Calu3 (cell line): ENCODE measurements at places on chromosomes 12 and 14.
A peak's percentile ranks its signal among the peaks of the same experiment; 100 is the strongest.

DNA sequence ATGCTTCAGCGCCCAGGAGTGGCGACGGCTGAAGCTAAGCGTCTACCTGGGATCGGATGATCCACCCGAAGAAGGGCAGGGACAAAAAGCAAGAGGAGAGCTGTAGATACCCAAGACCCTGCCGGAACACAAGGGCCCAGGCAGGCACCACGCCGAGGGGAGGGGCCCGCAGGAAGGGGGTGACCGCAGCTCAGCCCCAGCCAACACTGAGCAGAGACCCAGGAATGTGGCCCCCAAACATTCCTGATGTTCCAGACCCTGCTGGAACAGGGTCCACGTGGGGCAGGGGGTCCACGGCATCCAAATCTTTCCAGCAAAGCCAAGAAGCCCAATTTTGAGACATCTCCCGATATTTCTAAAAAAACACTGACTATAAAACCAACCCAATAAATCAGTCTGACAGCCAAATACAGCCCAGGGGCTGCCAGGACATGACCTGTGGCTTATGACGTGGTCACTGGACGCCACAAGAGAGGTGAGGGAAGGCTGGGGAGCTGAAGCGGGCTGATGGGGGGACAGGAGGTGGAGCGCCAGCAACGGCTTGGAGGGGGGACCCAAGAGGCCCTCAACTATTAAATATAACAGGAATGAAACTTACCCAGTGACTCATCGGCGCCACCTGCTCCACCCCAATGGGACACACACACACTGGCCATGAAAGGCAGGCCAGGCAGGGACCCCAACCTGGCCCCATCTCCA, 58.9 kb downstream of the NCOR2 start:
- no peaks in the 10 kb centered on the region for H3K27me3 ChIP-seq
- peaks cover 75% of the 10 kb centered on the region for H3K36me3 ChIP-seq
- H3K4me1 ChIP-seq = peaks cover 77% of the 10 kb centered on the region
- DNase-seq = peak; percentile 64

DNA sequence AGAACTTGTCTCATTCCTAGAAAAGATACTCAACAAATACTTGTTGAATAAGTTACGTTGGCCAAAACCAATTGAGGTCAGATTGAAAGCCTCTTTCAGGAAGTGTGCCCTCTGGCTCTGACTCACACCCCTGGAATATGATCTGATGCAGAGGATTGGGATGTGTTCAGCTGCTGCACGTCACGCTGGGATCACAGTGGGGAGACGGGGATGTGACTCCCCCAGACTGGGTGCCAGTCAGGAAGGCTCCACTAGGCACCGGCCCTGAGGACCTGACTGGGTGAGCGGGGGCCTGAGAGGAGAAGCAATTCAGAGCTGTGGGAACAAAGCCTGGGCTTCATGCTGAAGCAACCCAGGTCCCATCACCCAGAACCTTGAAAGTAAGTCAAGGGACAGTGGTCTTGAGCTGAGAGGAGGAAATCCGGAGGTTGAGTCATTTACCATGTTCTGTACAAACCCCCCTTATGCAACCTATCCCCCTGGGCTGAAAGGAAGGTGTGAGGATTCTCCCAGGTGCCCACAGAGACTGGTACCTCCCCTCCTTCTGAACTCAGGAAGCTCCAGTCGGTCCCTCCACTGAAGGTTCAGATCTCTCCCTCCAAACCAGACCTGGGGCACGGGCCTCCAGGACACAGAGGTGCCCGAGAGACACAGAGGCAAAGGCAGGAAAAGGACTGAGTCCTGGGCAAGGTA, 3.9 kb downstream of the CEBPE start:
- peaks cover 12% of the 10 kb centered on the region for H3K4me1 ChIP-seq
- peak; percentile 58 for DNase-seq
- no peaks in the 10 kb centered on the region for H3K27me3 ChIP-seq
- no peak overlapping the region for H3K4me3 ChIP-seq
- H3K27ac ChIP-seq = no peak overlapping the region

DNA sequence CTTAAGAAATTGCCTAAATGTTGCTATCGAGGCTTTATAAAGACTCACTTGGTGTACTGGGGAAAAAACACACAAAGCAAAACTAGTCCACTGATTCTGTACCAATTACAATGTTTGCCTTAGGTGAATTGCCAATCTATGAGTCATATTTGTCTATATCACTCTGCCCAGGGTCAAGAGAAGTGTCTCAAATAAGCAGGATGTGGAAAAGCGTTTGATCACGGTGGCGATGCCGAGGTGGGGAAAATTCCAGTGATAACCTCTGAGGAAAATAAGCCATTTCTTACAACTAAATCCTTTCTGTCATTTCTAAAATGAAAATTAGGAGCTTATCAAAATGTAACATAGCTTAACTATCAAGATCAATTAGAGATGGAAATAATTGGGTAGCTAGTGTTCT, 148.6 kb upstream of the DIO3 start:
- peaks cover 18% of the 10 kb centered on the region for H3K4me1 ChIP-seq
- peaks cover 10% of the 10 kb centered on the region for H3K27me3 ChIP-seq
- no peaks in the 10 kb centered on the region for H3K36me3 ChIP-seq
- peak overlapping the region; percentile 7 for H3K4me3 ChIP-seq
- H3K27ac ChIP-seq = peak overlapping the region; percentile 19

DNA sequence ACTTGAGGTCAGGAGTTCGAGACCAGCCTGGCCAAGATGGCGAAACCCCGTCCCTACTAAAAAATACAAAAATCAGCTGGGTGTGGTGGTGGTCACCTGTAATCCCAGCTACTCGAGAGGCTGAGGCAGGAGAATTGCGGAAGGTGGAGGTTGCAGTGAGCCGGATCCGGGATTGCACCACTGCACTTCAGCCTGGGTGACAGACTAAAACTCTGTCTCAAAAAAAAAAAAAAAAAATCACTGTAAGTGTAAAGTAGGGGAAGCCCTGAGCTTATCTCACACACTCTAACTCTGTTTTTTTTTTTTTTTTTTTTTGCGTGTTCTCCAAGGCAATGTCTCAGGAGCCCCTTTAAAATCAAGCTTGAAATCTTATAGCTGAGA, 421 bp upstream of the RBMS2 start:
- no peak for DNase-seq
- peak overlapping the region; percentile 77 for H3K4me3 ChIP-seq
- H3K27ac ChIP-seq = peak overlapping the region; percentile 75
- peaks cover 52% of the 10 kb centered on the region for H3K4me1 ChIP-seq

DNA sequence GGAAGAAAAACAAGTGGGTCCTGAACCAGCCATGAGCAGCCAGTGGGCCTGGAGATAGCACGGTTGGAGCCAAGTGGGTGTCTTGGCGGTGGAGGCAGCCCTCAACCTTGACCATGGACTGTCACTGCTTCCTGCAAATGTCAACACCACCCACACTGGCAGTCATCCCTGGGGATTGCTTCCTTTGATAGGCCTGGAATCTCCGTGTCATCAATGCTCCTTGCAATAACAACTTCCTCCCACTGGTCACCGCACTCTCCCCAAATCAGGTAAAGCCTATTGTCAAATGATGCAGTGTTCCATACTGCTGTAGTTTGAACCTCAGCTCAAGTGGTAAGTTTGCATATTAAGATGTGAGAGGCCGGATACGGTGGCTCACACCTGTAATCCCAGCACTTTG, 129.1 kb downstream of the NTF3 start:
- no peaks in the 10 kb centered on the region for H3K36me3 ChIP-seq
- H3K27me3 ChIP-seq = no peaks in the 10 kb centered on the region
- H3K4me3 ChIP-seq = no peak overlapping the region
- H3K27ac ChIP-seq = no peak overlapping the region

GRCh38 chr12:106670131-106670530, 87.3 kb downstream of the RFX4 start:
- no peak overlapping the region for H3K4me3 ChIP-seq
- H3K27me3 ChIP-seq = no peaks in the 10 kb centered on the region
- H3K36me3 ChIP-seq = no peaks in the 10 kb centered on the region
- no peak overlapping the region for H3K27ac ChIP-seq
- no peaks in the 10 kb centered on the region for H3K4me1 ChIP-seq

GRCh38 chr12:39835517-39836489, 216.2 kb upstream of the ABCD2 start:
- no peaks in the 10 kb centered on the region for H3K4me1 ChIP-seq
- H3K27me3 ChIP-seq = no peaks in the 10 kb centered on the region
- no peak overlapping the region for H3K27ac ChIP-seq
- DNase-seq = no peak
- no peaks in the 10 kb centered on the region for H3K36me3 ChIP-seq

DNA sequence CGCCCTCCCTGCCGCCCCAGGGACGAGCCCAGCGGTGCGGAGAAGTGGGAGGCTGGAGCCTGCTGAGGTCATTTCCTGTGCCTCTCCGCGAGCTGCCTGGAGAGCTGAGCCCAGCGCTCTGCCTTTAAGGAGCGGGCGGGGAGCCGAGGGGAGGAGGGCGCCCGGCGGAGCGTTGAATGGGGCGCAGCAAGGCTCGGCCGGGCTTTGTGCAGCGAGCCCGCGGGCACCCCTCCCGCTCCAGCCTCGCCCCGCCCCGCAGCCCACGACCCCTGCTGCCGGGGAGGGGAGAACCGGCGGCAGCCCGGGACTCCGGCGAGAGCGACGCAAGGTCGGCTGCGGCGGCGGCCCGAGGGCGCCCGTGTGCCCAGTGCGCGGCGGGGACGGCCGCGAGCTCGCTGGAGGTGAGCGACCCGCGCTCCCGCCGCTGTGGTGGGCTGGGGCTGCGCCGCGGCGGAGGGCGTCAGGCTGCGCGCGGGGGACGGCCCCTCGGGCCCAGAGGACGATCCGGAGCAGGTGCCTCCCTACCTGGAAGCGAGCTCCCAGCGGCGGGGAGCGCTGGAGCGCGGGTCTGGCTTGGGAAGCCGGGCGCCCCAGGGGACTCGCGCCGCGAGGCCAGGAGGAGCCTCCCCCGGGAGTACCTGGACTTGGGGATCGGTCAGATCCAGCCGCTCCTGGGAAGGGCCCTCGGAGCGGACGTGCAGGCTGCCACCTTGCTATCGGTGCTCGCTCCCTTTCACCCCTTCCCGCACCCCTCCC, at the start of gene PLEKHH1:
Gene PLEKHH1 (plus strand): TSS at position 293 of the 756 bp plus-strand sequence. CDS start 8,578 bp downstream, outside the sequence.
- H3K4me3 ChIP-seq = peak within 1 kb of the TSS; percentile 73
- peak; percentile 74 for DNase-seq
- H3K27ac ChIP-seq = peak within 1 kb of the TSS; percentile 39
- H3K27me3 ChIP-seq = peaks cover 27% of the 10 kb centered on the region

- H3K4me1 ChIP-seq = no peaks in the 10 kb centered on the region
- no peak for DNase-seq
- no peak overlapping the region for H3K27ac ChIP-seq
- H3K36me3 ChIP-seq = no peaks in the 10 kb centered on the region
- no peak overlapping the region for H3K4me3 ChIP-seq
Observed at GRCh38 chr14:64623554-64624165, 73.9 kb downstream of the PPP1R36 start.

- no peak overlapping the region for H3K4me3 ChIP-seq
- DNase-seq = peak; percentile 76
- H3K4me1 ChIP-seq = peaks cover 18% of the 10 kb centered on the region
- peak overlapping the region; percentile 80 for H3K27ac ChIP-seq
Observed at GRCh38 chr12:117025481-117026151, 73.6 kb downstream of the TESC start.

- H3K4me1 ChIP-seq = peaks cover 4% of the 10 kb centered on the region
- H3K4me3 ChIP-seq = no peak overlapping the region
- DNase-seq = no peak
- H3K27me3 ChIP-seq = no peaks in the 10 kb centered on the region
Observed at GRCh38 chr12:66137937-66138336, 7.4 kb upstream of the LLPH start.

GRCh38 chr14:100278702-100279101, 27.5 kb downstream of the SLC25A29 start:
- no peaks in the 10 kb centered on the region for H3K27me3 ChIP-seq
- peaks cover 8% of the 10 kb centered on the region for H3K4me1 ChIP-seq
- H3K4me3 ChIP-seq = no peak overlapping the region
- no peak for DNase-seq
- no peak overlapping the region for H3K27ac ChIP-seq

DNA sequence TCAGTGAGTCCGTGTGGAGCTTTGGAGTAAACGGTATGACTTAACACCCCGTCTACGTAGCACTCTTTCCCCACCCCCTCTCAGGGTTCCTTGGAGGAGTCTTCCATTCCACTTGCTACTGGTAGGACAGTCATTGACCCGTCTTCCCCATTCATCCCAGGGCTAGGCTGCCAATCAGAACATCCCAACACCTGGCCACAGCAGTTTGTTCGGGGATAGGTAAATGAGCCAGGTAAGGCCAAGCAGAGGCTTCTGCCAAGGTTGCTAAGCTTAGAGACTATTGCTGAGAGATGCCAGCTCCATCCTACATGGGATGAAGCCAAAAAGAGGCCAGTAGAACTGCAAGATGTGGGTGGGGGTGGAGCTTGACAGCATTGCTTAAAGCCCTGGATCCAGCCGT, 130.8 kb downstream of the BCL11B start:
- H3K27me3 ChIP-seq = peaks cover 37% of the 10 kb centered on the region
- no peaks in the 10 kb centered on the region for H3K36me3 ChIP-seq
- no peak overlapping the region for H3K27ac ChIP-seq

GRCh38 chr14:97180304-97181200, 383.4 kb downstream of the VRK1 start:
- no peaks in the 10 kb centered on the region for H3K36me3 ChIP-seq
- H3K4me1 ChIP-seq = no peaks in the 10 kb centered on the region
- H3K4me3 ChIP-seq = no peak overlapping the region

DNA sequence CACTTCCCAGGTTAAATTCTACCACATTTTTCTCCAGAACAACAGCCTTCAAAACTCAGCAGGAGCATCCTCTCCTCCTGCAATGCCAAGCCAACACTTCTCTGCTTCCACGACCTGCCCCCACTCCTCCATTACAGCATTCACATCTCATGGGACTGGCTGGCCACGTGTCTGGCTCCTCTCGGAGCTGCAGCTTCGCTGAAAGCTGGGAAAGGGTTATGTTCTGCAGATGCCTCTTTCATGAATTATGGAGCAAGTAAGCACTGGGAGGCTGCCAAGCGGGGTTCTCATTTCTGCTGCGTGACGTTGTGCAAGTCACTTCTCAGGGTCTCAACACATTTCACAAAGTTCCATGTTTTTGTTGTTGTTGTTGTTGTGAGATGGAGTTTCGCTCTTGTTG, 142.2 kb upstream of the RFLNA start:
- no peaks in the 10 kb centered on the region for H3K36me3 ChIP-seq
- peaks cover 63% of the 10 kb centered on the region for H3K27me3 ChIP-seq
- no peaks in the 10 kb centered on the region for H3K4me1 ChIP-seq

DNA sequence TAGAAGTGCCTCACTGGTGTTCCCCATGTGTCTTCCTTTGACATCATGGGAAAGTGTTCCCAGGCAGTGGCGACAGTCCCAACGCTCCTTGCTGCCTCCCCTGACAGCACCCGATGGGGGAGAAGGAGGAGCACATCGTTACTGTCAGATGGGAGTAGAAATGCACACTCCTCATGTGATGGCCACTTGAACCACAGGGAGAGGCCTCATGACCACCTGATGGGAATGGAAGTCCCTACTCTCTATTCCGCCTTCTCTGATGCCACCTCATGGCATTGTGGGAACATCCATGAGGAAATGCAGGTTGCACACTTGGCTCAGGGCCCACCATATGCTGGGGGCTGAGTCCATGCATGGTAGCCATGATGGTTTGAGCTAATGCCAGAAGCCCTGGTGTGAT, 14.3 kb upstream of the CORO1C start:
- no peaks in the 10 kb centered on the region for H3K36me3 ChIP-seq
- H3K27ac ChIP-seq = no peak overlapping the region
- no peaks in the 10 kb centered on the region for H3K4me1 ChIP-seq
- DNase-seq = no peak
